ENCODE measurements at places on chromosomes 2 and 18. TPM values are rescaled to one million over a fixed set of nuclear protein-coding genes. Genes with fewer than 3 reads are reported as not detected.

Gene XIRP2
- total RNA-seq, result 35.7 TPM

GRCh38 chr2:66344087-66344663 is 90.8 kb upstream of the MEIS1 start:
- no peak for DNase-seq

DNA sequence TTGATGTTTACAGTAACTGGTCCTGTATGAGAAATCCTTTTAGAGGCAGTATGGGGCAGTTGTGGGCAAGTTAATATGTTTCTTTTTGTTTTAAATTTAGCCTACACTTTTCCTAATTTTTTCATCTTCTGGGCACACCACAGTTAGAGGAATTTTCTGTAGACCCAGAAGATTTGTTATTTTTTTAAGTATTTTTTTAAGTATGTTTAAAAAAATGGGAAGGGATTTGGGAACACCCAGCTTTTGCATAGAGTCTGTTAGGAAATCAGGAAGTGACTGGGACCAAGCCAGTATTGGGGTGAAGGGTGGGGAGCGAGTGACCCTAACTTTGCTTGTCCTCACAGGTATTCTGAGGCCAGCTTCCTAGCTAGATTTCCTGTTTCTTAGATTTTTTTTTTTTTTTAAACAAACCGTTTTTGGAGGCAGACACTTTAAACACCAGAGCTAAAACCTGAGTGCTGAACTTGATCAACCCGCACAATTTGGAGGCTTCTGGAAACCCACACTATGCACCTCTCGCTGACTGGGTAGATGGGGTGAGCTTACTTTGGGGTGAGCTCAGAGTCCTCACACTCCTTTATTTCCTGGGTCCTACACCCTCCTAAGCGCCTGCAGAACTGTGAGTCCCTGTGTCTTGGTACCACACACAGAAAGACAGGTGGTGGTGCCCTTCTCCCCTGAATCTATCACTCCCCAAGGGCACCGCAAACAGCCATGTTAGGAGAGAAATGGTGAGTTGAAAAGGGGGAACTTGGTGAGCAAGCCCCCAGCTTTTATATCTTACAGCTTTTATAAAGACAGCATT is 5.2 kb downstream of the GATA6 start:
- no peak for DNase-seq

DNA sequence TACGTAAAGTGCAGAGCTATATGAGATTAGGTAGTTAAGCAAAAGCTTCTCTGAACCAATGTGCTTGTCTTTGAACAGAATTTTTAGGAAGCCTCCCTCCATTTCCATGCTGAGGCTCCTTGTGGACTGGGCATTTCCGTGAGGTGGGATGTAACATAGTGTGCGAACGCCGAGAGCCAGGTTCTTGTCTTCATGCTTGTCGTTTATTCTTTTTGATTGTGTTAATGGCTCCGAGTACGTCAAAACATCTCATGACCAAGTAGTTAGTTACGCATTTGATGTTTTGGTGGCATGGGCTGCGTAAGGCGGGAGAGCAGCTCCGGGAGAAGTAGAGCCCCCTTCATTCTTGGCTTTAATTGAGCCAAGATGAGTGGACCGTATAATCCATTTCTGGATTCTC is 32.9 kb downstream of the DGKD start:
- DNase-seq, result no peak

DNA sequence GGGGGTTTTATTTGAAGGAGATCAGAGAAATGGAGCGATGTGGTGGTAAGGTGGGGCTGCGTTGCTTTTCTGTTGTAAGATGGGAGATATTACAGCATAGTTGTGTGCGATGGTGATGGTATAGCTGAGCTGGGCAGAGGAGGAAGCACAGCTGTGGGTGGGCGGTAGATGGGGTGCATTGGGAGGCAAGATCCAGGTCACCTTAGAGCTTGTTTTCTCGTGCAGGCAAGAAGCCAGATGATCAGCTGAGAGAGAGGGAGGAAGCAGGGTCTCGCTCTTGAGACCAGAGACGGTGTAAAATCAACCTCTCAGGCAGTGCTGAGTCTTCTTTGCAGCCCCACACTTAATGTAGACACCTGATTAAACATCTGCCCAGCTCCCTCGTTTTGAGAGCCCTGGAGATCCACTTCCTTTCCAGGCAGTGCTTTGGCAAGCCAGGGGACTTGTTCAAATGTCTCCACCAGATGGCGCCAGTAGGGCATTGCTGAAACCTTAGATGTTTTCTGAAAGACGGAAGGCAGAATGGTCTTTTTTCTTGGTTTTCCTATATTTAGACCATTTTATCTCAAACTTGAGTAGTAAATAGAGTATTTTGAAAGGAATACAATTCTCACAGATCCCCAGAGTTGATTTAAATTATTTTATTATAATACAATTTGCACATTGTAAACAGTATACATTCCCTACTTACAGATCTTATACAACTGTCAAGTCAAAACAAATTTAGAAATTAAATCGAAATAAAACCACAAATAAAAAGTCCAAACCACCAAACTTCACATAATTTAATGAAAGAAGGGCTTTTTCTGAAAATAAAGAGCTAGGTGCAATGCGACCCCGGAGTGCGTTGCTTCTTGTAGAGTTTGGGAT is 21.1 kb upstream of the LYPD6B start:
- peak; percentile 86 for DNase-seq

GRCh38 chr18:11990539-11990938 is 9.2 kb downstream of the IMPA2 start:
- no peak for DNase-seq

DNA sequence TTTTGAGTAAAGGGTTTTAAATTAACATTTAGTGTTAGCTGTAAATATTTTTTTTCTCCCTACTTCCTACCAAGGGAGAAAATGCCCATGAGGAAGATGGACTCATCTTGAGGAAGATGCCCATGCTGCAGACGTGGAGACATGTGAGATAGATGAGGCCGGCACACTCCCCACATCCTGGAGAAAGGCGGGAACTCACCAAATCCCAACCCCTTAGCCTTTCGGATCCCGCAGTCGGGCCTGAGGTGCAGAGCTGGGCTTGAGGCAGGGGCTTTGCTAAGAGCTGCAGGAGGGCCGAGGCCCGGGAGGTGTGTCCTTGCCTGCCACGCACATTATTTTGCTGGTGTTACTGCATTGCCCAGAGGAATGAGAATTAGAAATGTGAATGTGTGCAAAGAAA is 137.9 kb downstream of the NAPG start:
- no peak for DNase-seq

GRCh38 chr18:11902522-11903292 is 5.4 kb downstream of the MPPE1 start:
- DNase-seq, result no peak

Gene WIPF1
- 14.2 TPM for total RNA-seq

GRCh38 chr18:4203568-4204437 is 251.3 kb downstream of the DLGAP1 start:
- no peak for DNase-seq

Gene SOX11
- total RNA-seq, result 24.0 TPM

Gene SLC16A14
- total RNA-seq, result 0.52 TPM

Gene DSG4
- total RNA-seq, result not detected

Gene REG3A
- not detected for total RNA-seq

Gene ABCB11
- total RNA-seq, result not detected

Gene NPHP1
- total RNA-seq, result 5.5 TPM

Gene TBR1
- total RNA-seq, result not detected

- peak; percentile 90 for DNase-seq
Observed at GRCh38 chr2:227503433-227504406, 31.8 kb downstream of the AGFG1 start.

DNA sequence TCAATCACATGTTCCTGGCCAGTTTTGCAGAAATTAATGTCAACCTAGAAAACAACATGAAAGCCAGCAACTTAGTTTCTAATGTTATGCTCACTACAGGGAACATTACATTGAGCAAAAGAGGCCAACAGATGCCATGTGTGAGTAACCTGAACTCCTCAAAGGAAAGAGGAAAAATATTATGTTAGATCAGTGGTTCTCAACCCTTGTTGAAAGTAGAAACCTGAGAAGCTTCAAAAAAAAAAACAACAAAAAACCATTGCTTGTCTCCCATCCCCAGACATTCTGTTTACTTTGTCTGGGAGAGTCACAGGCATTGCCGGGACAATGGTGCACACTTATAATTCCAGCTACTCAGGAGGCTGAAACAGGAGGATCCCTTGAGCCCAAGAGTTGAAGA is 57.7 kb downstream of the METTL4 start:
- peak; percentile 26 for DNase-seq

GRCh38 chr2:11552260-11552638 is 18.4 kb downstream of the GREB1 start:
- no peak for DNase-seq

DNA sequence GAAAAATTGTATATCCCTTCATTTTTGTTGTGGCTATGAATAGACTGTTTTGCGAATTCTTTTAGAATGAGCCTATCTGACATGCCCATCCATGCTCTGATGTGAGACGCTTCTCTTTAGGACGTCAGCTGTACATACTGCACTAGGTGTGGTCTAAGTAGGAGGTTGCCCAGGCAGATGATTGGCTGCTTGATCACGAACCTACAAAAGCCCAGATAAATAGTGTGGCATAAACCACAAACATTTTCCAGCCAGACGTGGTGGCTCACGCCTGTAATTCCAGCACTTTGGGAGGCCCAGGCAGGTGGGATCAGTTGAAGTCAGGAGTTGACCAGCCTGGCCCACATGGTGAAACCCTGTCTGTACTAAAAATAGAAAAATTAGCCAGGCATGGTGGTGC is 251.8 kb downstream of the AGAP1 start:
- no peak for DNase-seq

DNA sequence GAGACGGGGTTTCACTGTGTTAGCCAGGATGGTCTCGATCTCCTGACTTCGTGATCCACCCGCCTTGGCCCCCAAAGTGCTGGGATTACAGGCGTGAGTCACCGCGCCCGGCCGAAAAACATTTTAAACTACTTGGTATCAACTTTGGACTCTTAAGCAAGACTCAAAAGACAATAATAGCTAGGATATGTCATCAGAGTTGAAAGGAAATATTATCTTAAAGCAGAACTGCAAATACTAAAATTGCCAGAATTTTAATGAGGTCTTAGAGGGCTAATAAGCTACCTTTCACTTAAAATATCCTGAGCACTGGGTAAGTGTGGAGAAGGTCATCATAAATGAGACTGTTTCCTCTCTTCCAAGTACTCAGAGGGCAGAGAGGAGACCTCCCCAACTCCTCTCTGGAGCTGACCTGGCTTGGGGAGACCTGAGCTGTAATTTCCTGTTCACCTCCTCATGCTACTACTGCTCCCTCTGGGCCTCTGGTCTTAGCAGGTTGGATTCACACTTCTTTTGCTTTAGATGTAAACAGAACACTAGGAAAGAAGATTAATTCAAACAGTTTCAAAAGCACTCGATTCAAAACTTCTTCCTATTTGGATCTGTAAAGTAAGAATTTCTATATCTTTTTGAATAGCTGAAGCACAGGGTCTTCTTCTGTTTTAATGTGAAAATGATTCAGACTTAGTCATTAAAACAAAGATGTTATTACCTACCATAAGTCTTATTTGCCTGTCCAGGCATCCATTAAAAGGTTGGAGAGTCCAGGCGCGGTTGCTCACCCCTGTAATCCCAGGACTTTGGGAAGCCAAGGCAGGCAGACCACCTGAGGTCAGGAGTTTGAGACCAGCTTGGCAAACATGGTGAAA is 16.5 kb downstream of the CNRIP1 start:
- no peak for DNase-seq

DNA sequence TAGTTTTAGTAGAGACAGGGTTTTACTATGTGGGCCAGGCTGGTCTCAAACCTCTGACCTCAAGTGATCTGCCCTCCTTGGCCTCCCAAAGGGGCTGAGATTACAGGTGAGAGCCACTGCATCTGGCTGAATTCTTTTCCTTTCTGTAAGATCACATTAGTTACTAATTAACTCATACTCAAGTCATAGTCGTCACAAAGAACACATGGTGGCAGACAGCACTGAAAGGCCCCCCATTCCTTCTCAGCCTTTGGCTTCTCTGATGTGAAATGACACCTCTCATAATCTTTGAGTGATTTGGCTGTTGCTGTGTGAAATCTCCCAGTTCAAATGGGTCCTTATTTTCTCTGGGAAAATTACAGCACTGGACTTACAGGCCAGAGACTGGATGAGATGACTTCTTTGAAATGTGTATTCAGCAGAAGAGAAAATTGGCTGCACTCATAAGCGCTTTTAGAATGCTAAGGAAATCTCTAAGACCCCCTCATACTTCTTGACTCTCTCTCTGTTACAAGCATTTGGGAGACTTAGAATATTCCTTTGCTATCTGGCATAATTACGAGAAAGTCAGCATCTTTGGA is 764.8 kb downstream of the RNF144A start:
- DNase-seq, result no peak

Gene LOXHD1
- total RNA-seq, result not detected

Gene LRATD1
- 3.0 TPM for total RNA-seq

- DNase-seq, result no peak
Observed at GRCh38 chr2:119771331-119771730, 11.6 kb downstream of the PTPN4 start.

Gene CYS1
- 0.16 TPM for total RNA-seq

Gene MEIS1
- total RNA-seq, result 3.2 TPM

Gene GALR1
- total RNA-seq, result not detected

Gene CD8A
- not detected for total RNA-seq

- no peak for DNase-seq
Observed at GRCh38 chr2:239302808-239303557, 97.8 kb downstream of the HDAC4 start.

Gene RUFY4
- total RNA-seq, result not detected

DNA sequence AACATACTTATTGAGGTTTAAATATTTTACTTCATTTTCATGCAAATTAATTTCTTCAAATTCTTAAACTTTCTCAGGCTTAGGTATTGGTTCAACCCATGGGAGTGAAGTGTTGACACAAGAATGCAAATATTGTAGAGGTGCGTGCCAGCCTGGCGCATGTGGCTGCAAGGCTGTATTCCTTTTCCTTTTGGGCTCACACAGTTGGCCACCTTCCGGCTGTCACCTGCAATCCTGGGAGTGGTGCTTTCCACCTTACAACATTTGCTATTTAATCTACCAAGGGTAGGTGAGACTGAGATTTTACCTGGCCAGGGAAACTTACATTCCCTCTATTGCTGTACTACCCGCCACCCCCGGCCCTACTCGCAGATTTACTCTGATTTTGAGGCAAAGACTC is 141.1 kb downstream of the DCC start:
- DNase-seq, result no peak

Gene NEU2
- not detected for total RNA-seq

- DNase-seq, result no peak
Observed at GRCh38 chr2:129281791-129282530, 697.5 kb upstream of the RAB6C start.

Gene VSNL1
- total RNA-seq, result 2.1 TPM

DNA sequence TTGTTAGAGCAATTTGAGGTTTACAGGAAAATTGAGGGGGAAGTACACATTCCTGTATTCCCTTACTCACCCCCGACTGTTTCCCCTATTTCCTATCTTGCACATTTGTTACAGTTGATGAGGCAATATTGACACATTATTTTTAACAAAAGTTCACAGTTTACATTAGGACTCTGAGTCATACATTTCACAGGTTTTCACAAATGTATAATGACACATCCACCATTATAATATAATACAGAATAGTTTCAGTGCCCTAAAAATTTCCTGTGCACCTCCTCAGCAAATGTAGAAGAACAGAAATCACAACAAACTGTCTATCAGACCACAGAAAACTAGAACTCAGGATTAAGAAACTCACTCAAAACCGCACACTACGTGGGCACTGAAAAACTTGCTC is 160.6 kb upstream of the RMP24 start:
- DNase-seq, result no peak

Measured in myocyte (in vitro differentiated cells).